ENCODE measurements at places on chromosomes 4 and X. TPM values are rescaled to one million over a fixed set of nuclear protein-coding genes. Genes with fewer than 3 reads are reported as not detected.
A peak's percentile ranks its signal among the peaks of the same experiment; 100 is the strongest.

- DNase-seq = peak; percentile 19
These were observed 28.2 kb upstream of the MID1 start for GRCh38 chrX:10648614-10649013.

- DNase-seq = peak; percentile 33
These were observed 72.8 kb downstream of the DHX15 start for GRCh38 chr4:24511371-24512063.

- DNase-seq = no peak
These were observed 134.3 kb upstream of the VCX2 start for GRCh38 chrX:8305350-8305749.

GRCh38 chrX:124910611-124911010 is 409.1 kb upstream of the TEX13C start:
- no peak for DNase-seq

- no peak for DNase-seq
These were observed 46.0 kb downstream of the GEMIN8 start for GRCh38 chrX:13983734-13984133.

GRCh38 chr4:123114084-123114914 is 191.9 kb upstream of the NUDT6 start:
- no peak for DNase-seq

DNA sequence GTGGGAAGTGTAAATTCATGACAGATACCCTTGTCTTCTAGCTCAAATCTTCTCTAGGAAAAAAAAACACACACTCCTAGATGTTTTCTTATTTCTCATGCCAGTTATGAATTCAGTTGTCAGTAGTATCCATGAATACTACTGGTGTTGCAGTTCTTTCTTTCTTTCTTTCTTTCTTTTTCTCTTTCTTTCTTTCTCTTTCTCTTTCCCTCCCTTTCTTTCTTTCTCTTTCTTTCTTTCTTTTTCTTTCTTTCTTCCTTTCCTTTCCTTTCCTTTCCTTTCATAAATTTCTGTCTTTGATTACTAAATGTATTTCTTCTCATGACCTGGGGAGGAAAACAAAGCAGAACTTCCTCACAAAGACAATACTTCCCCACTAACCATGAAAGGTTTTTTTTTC is 253.8 kb downstream of the PCDH7 start:
- DNase-seq = no peak

Gene PDZD4
- 7.0 TPM for total RNA-seq

DNA sequence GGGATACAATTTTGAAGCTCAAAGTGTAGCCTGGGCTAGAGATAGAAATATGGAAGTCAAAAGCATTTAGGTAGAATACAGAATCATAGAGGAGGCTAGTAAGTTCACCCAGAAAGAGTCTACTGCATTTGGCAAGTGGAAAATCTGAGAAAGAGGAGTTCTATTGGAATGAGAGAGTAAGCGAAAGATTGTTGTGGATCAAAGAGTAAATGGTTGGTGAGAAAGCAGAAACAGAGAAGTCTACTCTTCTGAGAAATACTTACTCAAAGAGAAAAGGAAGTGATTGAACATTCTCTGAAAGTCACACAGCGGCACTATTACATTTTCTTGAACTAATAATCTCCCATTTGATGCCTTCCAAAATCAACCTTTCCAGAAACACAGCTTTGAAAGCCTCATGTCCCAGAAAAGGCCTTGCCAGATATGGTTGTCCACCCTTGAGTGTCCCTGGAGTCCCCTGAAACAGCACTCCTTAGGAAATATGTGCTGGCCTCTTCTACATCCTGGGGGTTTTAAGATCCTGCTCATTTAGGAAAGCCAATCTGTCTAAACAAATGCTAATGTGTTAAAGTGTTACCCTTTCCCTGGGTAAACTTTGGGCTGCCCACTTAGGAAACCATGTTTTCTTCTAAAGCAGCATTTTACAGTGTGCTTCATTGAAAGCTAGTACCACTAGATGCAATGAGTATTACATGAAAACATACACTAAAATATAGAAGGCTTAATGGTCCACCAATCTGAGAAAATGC is 132.6 kb downstream of the INPP4B start:
- DNase-seq = no peak

DNA sequence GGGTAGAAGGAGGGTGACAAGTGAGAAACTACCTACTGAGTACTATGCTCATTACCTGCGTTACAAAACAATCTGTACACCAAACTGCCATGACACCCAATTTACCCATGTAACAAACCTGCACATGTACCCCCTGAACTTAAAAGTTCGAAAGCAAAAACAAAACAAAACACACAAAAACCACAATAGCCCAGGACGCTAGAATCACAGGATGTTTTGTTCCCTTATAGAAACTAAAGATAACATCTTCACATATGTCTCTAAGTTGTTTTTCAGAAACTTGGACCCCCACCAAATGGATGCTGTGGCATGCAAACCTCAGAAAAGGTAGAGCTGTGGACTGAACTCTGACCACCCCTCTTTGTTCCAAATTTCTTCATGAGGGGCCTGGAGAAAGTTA is 25.2 kb upstream of the PNMA5 start:
- no peak for DNase-seq

GRCh38 chr4:138804711-138805110 is 210.9 kb upstream of the NOCT start:
- DNase-seq = no peak

Gene USP51
- total RNA-seq = 4.6 TPM

All from kidney (tissue), 22 donors.